ENCODE measurements at places on chromosomes 6 and 20.

GRCh38 chr6:127349980-127350379 is 6.6 kb upstream of the ECHDC1 start:
- H3K4me3 ChIP-seq = no peak overlapping the region
- no peaks in the 10 kb centered on the region for H3K4me1 ChIP-seq
- H3K36me3 ChIP-seq = peaks cover 1% of the 10 kb centered on the region
- no peak overlapping the region for H3K27ac ChIP-seq

GRCh38 chr6:90790696-90791095 is 203.8 kb upstream of the MAP3K7 start:
- no peaks in the 10 kb centered on the region for H3K27me3 ChIP-seq
- no peaks in the 10 kb centered on the region for H3K36me3 ChIP-seq
- H3K4me3 ChIP-seq = no peak overlapping the region
- no peak for DNase-seq

DNA sequence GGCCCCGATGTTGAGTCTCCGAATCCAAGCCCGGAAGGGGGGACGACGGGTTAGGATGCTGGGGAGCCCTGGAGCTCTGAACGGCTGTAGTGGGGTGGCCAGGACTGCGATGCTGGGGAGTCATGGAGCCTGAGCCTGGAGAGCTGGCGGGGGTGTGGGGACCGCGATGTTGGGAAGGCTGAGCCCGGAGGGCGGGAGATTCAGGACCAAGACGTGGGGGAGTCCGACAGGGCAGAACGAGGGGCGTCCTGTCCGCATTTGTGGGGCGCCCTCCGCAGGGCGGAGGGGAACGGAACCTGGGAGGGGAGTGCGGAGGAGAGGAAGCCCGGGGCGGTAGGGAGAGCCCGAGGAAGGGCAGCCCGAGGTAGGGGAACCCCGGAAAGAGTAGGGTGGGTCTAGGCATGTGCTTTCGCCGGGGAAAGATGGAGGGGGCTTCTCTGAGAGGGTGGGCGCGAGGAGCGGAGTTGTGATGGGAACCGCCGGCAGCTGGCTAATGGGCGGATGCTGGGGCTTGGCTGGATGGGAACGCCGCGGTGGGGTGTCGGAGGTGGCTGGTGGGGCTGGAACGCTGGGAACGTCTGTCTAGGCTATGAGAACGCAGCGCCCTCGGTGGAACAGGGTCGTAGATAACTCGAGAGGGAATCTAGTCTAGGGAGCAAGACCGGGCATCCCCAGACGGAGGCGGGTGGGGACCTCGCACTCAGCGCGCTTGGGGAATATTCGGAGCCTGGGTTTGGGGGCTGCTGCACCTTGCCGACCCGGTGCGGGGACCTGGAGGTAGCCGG is 684 bp downstream of the PAQR8 start:
- no peaks in the 10 kb centered on the region for H3K36me3 ChIP-seq
- peaks cover 20% of the 10 kb centered on the region for H3K4me1 ChIP-seq
- peak overlapping the region; percentile 89 for H3K4me3 ChIP-seq
- H3K27me3 ChIP-seq = peaks cover 32% of the 10 kb centered on the region

- H3K4me3 ChIP-seq = peak overlapping the region; percentile 6
- no peaks in the 10 kb centered on the region for H3K27me3 ChIP-seq
- H3K4me1 ChIP-seq = peaks cover 27% of the 10 kb centered on the region
- peak; percentile 78 for DNase-seq
- peak overlapping the region; percentile 95 for H3K27ac ChIP-seq
These were observed 702.7 kb downstream of the MAFB start for GRCh38 chr20:39986173-39986904.

DNA sequence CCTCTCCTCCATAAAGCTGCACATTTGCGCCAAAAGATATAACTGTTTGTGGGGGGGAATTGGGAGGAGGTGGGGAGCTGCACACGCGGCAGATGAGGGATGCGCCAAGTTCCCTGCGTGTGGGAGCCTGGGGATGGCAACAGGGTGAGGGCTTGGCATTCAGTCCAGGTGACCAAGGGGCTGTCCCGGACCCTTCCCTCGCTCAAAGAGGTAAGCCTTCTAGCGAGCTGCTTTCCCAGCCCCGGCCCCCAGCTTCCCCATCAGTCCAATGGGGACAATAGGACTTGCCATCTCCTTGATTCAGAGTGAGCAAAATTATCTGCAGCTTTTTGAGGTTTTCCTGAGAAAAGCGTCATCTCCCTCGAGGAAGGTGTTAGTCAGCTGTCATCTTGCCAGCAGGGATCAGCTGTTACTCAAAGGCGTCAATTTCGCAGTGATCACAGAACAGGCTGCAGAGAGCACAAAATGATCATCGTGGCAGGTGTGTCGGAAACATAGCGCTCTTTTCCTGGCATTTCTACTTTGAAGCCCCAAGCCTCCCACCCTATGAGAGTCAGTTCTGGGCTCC is 21.3 kb downstream of the ZNF831 start:
- H3K36me3 ChIP-seq = no peaks in the 10 kb centered on the region
- no peak overlapping the region for H3K27ac ChIP-seq
- no peaks in the 10 kb centered on the region for H3K27me3 ChIP-seq
- no peak for DNase-seq
- H3K4me1 ChIP-seq = peaks cover 9% of the 10 kb centered on the region
- H3K4me3 ChIP-seq = no peak overlapping the region

- no peak for DNase-seq
- peaks cover 5% of the 10 kb centered on the region for H3K36me3 ChIP-seq
- H3K4me1 ChIP-seq = no peaks in the 10 kb centered on the region
- H3K27me3 ChIP-seq = no peaks in the 10 kb centered on the region
- no peak overlapping the region for H3K27ac ChIP-seq
- H3K4me3 ChIP-seq = no peak overlapping the region
These were observed 52.3 kb downstream of the ABHD12 start for GRCh38 chr20:25338112-25339023.
